ENCODE measurements at places on chromosomes 4 and X.
A peak's percentile ranks its signal among the peaks of the same experiment; 100 is the strongest.

DNA sequence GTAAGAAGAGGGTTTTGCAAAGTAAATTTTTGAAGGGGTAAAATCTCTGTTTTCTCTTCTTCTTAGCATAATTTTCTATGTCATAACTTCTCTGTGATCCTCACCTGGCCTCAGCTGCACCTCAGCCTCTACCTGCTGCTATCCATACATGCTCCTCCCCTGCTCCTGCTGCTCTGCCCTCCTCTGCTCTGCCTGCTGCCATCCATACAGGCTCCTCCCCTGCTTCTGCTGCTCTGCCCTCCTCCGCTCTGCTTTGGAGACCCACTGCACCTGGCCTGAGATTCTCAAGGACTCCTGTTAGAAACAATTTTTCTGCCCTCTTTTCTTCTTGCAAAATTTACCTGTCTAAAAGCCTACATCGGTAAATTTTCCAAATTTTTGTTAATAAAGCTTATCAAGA, 388.6 kb upstream of the PITX2 start:
- DNase-seq = no peak

DNA sequence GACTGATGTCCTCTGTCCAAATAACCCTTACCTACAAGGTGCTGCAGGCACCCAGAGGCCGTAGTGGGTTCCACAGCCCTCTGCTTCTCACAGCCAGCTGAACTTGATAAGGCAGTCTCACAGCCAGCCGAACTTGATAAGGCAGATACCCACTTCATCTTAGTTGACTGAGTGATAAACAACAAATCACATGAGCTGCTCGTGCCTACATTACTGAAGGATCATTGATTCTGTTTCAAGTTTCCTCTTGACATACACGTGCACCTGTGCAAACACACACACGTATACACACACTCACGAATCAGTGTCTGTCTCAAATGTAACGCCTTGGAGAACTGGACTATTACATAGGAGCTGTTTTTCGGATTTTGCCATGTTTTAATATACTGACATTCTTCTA, 276.3 kb downstream of the DCTD start:
- no peak for DNase-seq

DNA sequence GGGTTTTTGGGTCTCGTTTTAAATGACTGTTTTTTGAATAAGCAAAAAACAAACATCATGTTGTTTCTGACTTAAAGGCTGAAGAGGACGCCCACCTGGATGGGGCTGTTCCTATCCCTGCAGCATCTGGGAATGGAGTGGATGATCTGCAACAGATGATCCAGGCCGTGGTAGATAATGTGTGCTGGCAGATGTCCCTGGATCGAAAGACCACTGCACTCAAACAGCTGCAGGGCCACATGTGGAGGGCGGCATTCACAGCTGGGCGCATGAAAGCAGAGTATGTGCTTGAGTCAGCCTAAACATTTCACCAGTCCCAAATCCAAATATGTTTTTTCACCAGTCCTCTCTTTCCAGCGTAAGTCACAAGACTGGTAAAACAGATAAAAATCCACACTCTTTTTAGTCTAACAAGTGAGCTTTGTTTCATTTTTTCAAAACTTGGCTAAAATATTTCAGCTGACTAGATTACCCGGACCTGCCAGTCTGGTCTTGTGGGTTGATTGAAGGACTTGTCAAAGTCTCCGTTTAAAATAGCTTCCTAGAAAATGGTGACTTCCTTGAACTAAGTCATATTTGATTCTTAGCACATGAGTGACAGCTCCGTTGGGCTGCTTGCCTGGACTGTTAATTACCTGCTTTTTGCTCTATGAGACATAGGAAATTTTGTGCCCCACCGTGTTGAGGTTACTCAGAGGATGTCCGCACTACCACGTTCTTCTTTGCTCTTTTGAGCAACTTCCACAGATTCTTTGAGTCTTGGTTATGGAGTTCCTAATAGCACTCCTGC, 20.8 kb downstream of the ENOPH1 start:
- DNase-seq = no peak

DNA sequence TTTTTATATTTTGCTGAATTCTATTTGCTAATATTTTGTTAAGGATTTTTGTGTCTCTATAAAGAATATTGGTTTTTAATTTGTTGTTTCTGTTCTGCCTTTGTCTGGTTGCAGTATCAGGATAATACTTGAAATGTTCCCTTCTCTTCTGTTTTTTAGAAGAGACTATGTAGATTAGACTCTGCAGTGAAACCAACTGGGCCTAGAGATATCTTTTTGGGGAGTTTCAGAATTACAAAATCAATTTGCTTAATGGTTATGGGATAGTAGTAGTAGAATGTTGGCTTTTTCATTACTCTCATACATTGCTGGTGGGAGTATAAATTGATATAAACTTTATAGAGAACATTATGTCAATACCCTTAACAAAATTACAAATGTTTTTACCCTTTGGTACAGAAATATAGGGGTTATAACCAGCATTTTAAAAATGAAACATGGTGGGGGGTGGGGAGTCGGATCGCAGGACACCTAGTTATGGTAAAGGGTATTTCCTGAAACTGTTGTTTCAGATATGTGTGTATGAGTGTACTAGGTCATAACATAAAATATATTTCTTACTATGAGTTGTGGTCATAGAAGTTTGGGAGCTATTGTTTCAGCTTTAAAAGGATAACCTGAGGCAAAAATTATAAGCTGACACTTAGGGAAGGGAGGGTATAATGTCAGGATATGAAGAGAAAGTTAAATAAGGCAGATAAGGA, 29.0 kb downstream of the CLOCK start:
- DNase-seq = no peak

DNA sequence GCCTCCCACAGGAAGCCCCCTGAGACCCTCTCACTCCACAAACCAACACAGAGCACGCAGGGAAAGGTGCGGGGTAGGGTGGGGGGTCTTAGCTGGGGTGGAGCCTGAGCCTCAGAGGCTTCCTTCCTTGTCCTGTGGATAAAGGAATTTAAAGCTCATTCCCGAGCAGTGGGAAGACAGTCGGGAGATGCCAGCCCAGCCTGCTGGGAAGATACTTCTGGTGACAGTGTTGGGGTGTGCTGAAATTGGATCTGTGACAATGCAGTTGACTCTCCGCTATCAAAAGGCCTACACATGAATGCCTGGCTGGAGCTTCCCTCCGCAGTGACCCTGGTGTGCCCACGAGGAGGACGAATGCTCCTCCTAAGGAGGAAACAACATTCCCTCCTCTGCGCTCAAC, 45.5 kb downstream of the JAKMIP1 start:
- DNase-seq = no peak

GRCh38 chr4:8220661-8221450, 21.8 kb downstream of the SH3TC1 start:
- DNase-seq = no peak

- DNase-seq = no peak
Measured at GRCh38 chr4:141511055-141511454, 125.3 kb upstream of the IL15 start.

DNA sequence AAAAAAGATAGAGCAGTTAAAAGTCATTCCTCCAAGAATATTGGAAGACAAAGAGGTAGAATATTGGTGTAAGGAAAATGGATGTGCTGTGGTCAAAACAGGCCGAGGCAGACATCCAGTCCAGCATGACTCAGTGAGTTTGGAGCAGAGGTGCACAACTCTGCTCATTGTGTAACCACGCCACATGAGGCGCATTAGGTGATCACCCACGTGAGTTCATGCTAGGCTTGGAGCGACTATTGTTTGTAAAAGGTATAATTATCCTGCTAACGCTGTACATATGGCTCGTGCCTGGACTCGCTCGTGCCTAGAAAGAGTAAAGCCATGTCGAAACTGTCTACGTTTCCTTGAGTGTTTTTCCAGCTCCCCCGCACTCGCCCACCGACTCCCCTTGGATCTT, 23.9 kb downstream of the C4orf54 start:
- no peak for DNase-seq

DNA sequence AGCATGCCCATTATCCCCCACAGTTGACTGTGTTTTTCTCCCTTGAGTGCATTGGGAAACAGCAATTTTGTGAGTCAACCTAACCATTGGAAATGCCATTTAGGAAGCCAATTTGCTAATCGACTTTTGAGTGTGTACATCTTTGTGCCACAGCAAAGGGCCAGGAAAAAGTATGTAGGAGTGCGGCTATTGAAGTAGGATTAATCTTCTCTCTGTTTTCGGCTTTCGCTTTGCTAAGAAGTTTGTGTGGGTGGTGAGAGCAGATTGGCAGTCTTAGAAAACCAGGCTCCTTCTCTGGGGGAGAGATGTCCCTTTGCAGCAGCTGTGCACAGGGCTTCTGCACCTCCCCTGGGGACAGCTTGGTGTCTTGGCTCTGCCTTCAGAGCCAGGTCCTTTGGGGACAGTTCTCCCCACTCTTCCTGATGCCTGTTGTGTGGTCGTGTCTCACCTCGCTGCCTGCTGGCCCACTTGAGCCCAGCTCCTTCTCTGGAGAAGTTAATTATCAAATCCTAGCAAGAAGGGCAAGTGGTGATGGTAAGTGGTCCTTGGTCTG, 74.5 kb downstream of the GEMIN8 start:
- no peak for DNase-seq

DNA sequence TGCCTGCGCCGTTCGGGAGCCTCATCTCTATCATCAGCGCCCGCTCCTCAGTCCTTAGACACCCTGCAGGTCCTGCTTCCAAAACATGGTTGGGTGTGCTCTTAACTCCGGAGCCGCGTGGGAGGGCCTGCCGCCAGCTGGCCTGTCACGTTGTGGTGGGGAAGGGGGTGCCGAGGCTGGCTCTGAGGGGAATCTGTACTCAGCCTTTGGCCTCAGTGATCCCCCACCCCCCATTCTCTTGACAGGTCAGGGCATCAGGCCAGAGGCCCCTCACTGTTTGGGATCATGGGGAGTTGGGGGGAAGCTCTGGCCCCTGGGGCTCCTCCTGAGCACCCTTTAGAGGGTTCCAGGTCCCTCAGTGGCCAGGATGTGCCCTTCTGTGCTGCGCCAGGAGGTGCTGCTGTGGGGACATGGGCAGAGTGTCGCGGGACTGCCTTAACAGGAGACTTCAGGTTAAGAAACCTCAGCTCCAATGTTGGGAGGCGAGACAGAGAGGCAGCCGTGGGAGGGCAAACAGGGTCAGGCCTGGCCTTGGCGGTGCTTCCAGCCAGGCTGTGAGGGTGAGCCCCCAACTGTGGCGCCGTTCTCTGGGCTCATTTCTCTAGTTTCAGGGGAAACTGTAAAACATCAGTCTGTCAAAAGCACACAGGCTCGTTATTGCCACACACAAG, 33.5 kb downstream of the TRMT44 start:
- no peak for DNase-seq

GRCh38 chrX:130051176-130051845, 59.0 kb downstream of the ELF4 start:
- DNase-seq = no peak

GRCh38 chr4:57037982-57038604, 59.4 kb downstream of the POLR2B start:
- no peak for DNase-seq

DNA sequence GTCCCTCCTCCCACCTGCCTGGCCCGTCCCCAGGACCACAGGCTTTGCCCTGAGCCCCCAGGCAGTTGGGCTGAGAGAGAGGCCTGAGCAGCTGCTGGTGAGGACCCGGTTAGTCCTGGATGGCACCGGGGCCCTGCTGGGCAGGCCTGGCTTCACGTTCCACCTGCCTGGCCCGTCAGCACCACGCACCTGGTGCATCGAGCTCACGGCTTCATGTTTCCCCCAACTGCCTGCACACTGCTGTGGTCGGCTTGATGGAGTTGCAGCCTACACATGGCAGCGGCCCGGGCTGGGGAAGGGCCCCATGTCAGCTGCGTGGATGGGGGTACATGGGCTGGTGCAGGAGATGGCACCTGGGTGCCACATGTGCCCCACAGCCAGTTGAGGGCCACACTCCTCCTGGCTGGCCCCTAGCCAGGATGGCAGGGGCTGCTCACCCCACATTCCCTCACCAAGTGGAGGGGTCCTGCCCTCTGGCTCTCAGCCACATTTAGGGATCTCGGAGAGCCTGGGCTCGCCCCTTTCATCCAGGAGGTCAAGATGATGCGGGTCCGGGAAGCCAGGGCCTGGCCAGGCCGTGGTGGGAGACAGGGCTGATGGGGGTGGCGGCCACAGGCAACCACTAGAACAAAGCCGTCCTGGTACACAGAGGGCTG, 28.5 kb downstream of the NKX1-1 start:
- no peak for DNase-seq

GRCh38 chrX:24676403-24677024, 17.2 kb upstream of the POLA1 start:
- peak; percentile 46 for DNase-seq

GRCh38 chrX:48927736-48928382, 9.0 kb upstream of the PIM2 start:
- no peak for DNase-seq

DNA sequence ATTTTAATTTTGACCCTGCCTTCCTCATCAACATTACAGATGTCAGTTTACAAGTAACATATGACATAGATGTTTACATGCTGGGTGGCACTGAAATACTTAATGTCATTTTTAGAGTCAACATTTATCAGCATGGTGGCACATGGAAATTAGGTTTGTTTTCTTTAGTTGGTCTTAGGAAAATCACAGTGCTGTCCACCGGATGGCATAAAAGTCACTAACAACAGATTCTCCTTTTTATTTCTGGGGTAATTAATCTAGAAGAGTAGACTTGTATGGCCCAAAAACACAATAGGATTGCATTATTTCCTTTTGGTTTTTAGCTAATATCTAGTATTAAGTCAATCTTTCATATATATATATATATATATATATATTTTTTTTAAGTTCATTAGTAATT, 88.6 kb upstream of the HHIP start:
- no peak for DNase-seq

DNA sequence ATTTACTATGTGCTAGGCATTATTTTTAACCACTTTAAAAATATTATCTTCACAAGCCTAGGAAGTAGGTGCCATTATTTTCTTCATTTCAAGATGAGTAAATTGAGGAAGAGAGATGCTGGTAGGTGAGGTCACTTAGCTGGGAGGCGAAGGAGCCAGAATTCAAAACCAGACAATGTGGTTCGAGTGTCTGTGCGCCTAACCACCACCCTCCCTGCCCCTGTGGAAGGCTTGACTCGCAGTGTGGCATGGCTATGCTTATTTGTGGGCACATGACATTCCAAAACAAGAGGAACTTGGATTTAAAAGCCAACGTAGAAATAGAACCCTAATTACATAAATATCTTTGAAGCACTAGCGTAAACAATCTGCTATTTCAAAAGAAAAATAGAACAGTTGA, 226.6 kb upstream of the PITX2 start:
- DNase-seq = no peak

- no peak for DNase-seq
Measured at GRCh38 chr4:18014269-18014668, 7.3 kb downstream of the LCORL start.

GRCh38 chrX:67545893-67546495, 2.2 kb downstream of the AR start:
- DNase-seq = no peak

- no peak for DNase-seq
Measured at GRCh38 chrX:38082309-38082708, 76.0 kb downstream of the SYTL5 start.

GRCh38 chr4:11743976-11744375, 315.3 kb upstream of the HS3ST1 start:
- DNase-seq = no peak

DNA sequence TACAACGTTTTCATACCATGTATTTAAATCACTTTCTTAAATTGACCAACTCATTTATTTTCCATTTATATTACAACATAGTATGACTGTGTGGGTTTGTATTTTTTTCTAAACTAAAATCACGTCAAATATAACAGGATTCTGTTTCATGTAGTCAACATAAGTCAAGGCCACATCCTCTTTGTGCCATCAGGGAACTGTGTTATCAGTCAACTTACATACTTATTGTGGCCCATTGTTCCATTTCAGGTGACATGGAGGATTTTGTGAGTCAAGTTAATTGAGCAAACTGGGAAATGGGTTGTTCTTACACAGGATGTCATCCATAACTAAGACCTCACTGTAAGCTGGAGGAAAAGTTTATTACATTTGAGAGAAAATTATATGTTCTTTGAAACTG, 35.9 kb downstream of the STK26 start:
- no peak for DNase-seq

Data from natural killer cell (primary cell).